ENCODE measurements at places on chromosomes 1 and 21. TPM values are rescaled to one million over a fixed set of nuclear protein-coding genes. Genes with fewer than 3 reads are reported as not detected.

- H3K4me3 ChIP-seq, result no peak overlapping the region
- H3K27ac ChIP-seq, result no peak overlapping the region
- no peaks in the 10 kb centered on the region for H3K4me1 ChIP-seq
- no peaks in the 10 kb centered on the region for H3K27me3 ChIP-seq
These were observed 62.1 kb downstream of the PLPPR4 start for GRCh38 chr1:99326215-99326949.

GRCh38 chr1:207430602-207431001 lies 23.5 kb upstream of the CR2 start:
- DNase-seq, result no peak
- peaks cover 21% of the 10 kb centered on the region for H3K27me3 ChIP-seq
- no peak overlapping the region for H3K4me3 ChIP-seq

DNA sequence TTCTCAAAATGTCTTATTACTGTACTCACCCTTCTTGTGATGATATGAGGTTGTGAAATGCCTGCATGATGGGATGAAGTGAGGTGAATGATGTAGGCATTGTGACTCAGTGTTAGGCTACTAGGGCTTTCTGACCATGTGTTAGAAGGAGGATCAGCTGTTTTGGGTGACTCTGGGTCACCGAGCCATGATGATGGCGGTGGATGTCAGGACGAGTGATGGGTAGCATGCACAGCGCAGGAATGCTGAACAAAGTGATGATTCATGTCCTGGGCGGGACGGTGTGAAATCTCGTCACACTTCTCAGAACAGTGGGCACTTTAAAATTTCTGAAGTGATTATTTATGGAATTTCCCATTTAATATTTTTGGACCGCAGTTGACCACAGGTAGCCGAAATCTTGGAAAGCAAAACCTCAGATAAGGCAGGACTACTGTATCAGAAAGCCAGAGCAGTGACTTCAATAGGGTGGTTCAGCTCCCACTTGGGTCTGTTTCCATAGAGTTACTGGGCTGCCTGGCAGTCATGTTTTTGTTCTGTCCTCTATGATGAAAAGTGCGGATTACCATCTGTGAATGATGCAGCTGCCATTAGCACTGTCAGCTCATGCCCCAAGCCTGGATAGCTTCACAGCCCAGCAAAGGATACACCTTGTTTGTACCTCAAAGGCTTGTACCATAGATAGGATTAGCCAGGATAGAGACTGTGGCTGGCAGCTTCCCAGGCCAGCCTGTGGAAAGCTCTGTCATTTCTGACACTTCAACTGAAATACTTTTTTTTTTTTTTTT lies 26.6 kb downstream of the IL6R start:
- peak; percentile 90 for DNase-seq
- peaks cover 57% of the 10 kb centered on the region for H3K36me3 ChIP-seq
- no peaks in the 10 kb centered on the region for H3K27me3 ChIP-seq
- peaks cover 42% of the 10 kb centered on the region for H3K4me1 ChIP-seq

GRCh38 chr1:58358346-58358745 lies 188.2 kb downstream of the OMA1 start:
- no peak overlapping the region for H3K4me3 ChIP-seq
- peak; percentile 21 for DNase-seq
- no peaks in the 10 kb centered on the region for H3K36me3 ChIP-seq
- no peak overlapping the region for H3K27ac ChIP-seq
- peaks cover 5% of the 10 kb centered on the region for H3K27me3 ChIP-seq

S100A7 gene
- total RNA-seq, result not detected

- peaks cover 6% of the 10 kb centered on the region for H3K36me3 ChIP-seq
- no peak overlapping the region for H3K27ac ChIP-seq
- no peak for DNase-seq
- no peaks in the 10 kb centered on the region for H3K27me3 ChIP-seq
These were observed 95.3 kb downstream of the COP1 start for GRCh38 chr1:176111835-176112234.

GRCh38 chr1:177106614-177107365 lies 57.7 kb downstream of the ASTN1 start:
- peaks cover 6% of the 10 kb centered on the region for H3K27me3 ChIP-seq
- no peaks in the 10 kb centered on the region for H3K4me1 ChIP-seq
- no peak for DNase-seq
- no peaks in the 10 kb centered on the region for H3K36me3 ChIP-seq

- H3K4me3 ChIP-seq, result no peak overlapping the region
- peak; percentile 60 for DNase-seq
- no peaks in the 10 kb centered on the region for H3K36me3 ChIP-seq
- H3K27me3 ChIP-seq, result no peaks in the 10 kb centered on the region
- peaks cover 14% of the 10 kb centered on the region for H3K4me1 ChIP-seq
These were observed 55.8 kb upstream of the SGIP1 start for GRCh38 chr1:66478116-66478515.

DNA sequence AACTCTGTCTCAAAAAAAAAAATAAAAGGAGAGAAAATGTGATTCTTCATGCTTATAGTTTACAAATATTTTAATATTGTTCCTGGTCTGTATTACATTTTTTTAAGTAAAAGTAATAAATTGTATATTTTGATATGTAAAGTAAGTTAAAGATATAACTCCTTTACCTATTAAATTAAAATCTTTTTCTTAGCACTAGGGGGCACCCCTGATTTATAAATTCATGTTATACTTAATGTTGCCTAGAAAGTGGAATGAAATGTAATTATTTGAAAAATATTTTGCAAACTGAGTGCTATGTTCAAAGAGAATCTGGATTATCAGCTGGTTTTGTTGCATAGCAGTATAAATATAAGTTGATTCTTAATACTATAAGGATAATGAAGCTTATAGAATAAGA lies 49.2 kb downstream of the RALGPS2 start:
- H3K27ac ChIP-seq, result no peak overlapping the region
- H3K4me1 ChIP-seq, result no peaks in the 10 kb centered on the region
- no peaks in the 10 kb centered on the region for H3K27me3 ChIP-seq
- peak; percentile 5 for DNase-seq
- H3K36me3 ChIP-seq, result peaks cover 7% of the 10 kb centered on the region

KRTAP12-2 gene
- total RNA-seq, result not detected

- no peaks in the 10 kb centered on the region for H3K4me1 ChIP-seq
- DNase-seq, result no peak
- H3K27me3 ChIP-seq, result no peaks in the 10 kb centered on the region
- H3K36me3 ChIP-seq, result peaks cover 33% of the 10 kb centered on the region
These were observed 10.0 kb downstream of the ZSCAN20 start for GRCh38 chr1:33482412-33482811.

SLC6A17 gene
- 2.1 TPM for total RNA-seq

DNA sequence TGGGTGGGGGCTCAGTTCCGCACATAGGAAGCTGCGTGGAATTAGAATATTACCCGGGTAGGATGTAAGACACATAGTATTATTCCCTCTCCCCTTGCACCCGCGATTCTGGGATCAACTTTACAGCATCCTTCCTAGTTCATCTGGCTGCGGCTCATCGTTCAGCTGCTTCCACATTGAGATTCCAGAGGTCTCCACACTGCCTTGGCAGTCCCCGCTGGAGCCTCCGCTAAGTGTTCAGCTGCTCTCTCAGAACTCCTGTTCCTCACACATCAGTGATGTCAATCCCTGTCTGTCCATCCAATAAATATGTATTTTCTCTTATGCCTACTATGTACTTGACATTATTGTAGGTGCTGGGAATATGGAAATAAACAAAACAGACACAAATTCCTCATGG lies 135.6 kb upstream of the SYT6 start:
- peaks cover 22% of the 10 kb centered on the region for H3K27me3 ChIP-seq
- no peak overlapping the region for H3K27ac ChIP-seq
- no peak for DNase-seq
- no peak overlapping the region for H3K4me3 ChIP-seq

GRCh38 chr1:36517011-36517771 lies 34.5 kb upstream of the CSF3R start:
- peaks cover 5% of the 10 kb centered on the region for H3K27me3 ChIP-seq
- H3K27ac ChIP-seq, result no peak overlapping the region
- no peak overlapping the region for H3K4me3 ChIP-seq

LEFTY2 gene
- total RNA-seq, result not detected

- H3K27ac ChIP-seq, result no peak overlapping the region
- H3K36me3 ChIP-seq, result no peaks in the 10 kb centered on the region
- H3K4me3 ChIP-seq, result no peak overlapping the region
- H3K27me3 ChIP-seq, result no peaks in the 10 kb centered on the region
- DNase-seq, result no peak
- no peaks in the 10 kb centered on the region for H3K4me1 ChIP-seq
These were observed 1577.0 kb downstream of the NCAM2 start for GRCh38 chr21:22575165-22575584.

- DNase-seq, result no peak
- peaks cover 6% of the 10 kb centered on the region for H3K4me1 ChIP-seq
- no peak overlapping the region for H3K4me3 ChIP-seq
- no peaks in the 10 kb centered on the region for H3K36me3 ChIP-seq
- no peaks in the 10 kb centered on the region for H3K27me3 ChIP-seq
These were observed 363.5 kb upstream of the DUSP10 start for GRCh38 chr1:222105393-222105737.

DNA sequence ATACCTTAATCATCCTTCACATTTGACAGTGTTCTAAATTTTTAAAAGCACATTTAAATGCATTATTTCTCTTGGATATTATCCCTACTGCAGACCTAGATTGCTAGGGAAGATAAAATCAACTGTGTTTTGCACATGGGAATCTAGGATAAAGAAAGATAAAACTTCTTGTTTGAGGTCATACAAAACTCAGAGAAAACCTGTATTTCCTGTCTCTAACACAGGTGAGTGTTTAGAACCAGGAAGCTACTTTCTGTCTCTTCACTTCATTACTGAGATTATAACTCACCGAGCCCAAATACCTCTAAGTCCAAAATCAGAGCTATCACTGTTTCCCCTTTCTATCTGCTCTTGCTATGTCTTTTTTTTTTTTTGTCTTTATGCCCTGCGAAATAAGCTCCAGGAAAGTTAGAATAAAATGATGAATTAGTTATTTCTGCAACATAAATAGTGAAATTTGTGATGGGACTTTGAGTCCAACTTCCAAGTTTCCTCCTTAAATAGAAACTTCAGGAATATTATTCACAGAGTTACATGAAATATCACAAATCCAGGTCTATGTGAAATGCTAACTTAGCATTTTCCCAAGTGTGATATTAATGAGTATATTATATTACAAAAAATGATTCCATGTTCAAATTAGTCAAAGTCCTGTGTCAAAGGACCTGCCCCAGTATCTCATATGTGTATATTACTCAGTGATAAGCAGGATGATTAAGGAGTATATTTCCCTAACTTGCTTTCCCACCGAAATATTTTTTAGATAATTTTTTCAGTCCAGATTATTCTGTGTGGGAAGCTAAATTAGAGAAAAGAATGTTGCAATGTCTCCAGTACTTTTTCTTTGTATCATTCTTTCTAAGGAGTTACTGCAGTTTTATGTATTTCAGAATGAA lies 226.4 kb downstream of the PLA2G4A start:
- H3K27ac ChIP-seq, result no peak overlapping the region
- no peak for DNase-seq
- H3K36me3 ChIP-seq, result no peaks in the 10 kb centered on the region
- H3K4me1 ChIP-seq, result no peaks in the 10 kb centered on the region
- H3K4me3 ChIP-seq, result no peak overlapping the region

GRCh38 chr1:212699625-212700222 lies at the start of gene BATF3:
Gene BATF3 (minus strand): TSS chr1:212699840. CDS start chr1:212699762, 78 bp downstream.
- peaks cover 24% of the 10 kb centered on the region for H3K27me3 ChIP-seq
- peaks cover 21% of the 10 kb centered on the region for H3K4me1 ChIP-seq
- H3K4me3 ChIP-seq, result peak within 1 kb of the TSS; percentile 43
- H3K27ac ChIP-seq, result no peak within 1 kb of the TSS
- no peak for DNase-seq
- H3K36me3 ChIP-seq, result no peaks in the 10 kb centered on the region

DNA sequence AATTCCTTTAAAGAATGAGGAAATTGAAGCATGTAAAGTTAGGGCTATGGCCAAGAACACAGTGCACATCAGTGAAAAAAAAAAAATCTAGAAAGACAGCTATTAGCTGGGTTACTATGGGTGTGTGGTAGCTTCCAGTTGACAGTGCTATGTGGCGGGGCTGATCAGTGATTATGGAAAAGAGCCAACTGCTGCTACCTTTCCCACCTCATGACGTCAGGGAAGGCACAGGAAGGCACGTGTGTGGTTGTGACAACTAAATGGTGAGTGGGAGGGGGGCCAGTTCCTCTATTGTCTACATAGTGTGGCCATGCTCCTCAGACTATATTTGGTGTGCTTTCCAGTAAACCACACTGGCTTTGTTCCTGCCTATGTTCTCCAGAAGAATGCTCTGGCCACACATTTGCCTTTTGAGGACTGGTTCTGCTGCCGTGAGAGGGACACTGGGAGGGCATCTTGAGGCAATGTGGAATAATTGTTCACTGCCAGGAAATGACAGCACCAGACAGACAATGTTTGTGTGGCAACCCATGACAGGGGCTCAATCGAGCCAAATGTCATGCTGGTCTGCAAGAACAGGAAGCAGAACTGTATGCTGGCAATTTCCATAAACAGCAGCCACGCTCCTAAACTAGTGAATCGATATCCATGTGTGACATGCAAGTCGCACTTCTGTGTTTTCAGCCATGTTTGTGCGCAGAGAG lies 3.0 kb upstream of the SDE2 start:
- H3K27ac ChIP-seq, result peak overlapping the region; percentile 85
- H3K4me1 ChIP-seq, result peaks cover 37% of the 10 kb centered on the region
- DNase-seq, result peak; percentile 71
- peaks cover 12% of the 10 kb centered on the region for H3K36me3 ChIP-seq
- H3K27me3 ChIP-seq, result no peaks in the 10 kb centered on the region
- H3K4me3 ChIP-seq, result peak overlapping the region; percentile 2

GRCh38 chr21:32322103-32322502 lies 23.4 kb downstream of the MRAP start:
- DNase-seq, result no peak
- H3K27ac ChIP-seq, result no peak overlapping the region

GRCh38 chr1:11888206-11888876 lies 29.6 kb upstream of the NPPB start:
- no peak overlapping the region for H3K4me3 ChIP-seq
- H3K27me3 ChIP-seq, result peaks cover 9% of the 10 kb centered on the region
- H3K27ac ChIP-seq, result no peak overlapping the region
- no peaks in the 10 kb centered on the region for H3K4me1 ChIP-seq

DNA sequence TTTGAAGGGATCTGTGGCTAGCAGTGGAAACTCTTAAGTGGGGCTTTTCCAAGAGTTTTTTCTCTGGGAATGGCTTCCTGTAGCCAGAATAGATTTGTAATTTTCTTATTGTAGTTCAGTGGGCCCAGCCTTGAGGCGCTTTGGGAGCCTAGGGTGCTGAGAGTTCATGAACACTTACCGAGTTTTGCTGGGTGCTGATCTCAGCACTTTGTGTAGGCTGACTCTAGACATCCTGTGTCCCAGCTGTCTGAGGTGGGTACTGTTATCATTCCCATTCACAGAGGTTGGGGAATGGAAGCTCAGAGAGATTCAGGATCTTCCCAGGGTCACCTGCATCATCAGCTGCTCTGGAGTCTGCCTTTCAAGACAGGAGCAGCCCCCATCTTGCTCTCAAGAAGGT lies 7.0 kb downstream of the PPFIA4 start:
- H3K27me3 ChIP-seq, result 0 out of 2 replicates have a peak, but pooled peaks cover 4% of the 10 kb centered on the region
- H3K4me3 ChIP-seq, result no peak overlapping the region
- H3K27ac ChIP-seq, result no peak overlapping the region
- DNase-seq, result peak; percentile 4

DNA sequence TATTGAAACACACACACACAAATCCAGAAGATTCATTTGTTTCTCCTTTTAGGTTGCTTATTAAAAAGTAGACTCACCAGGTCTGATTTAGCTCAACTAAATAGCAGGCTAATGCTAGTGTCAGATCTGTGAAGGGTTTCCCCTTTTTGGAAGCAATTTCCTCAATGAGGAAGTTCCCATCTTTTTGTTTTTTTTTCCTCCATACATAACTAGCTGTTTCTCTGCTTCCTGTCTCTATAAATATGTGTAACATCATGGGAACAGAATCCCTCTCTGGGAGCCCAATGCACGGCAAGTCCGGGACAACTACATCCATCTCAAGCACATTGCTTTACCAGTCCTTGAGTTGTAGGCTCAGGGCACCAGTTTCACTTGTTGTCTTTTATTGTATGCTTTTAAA lies 1421.1 kb downstream of the PLA2G4A start:
- H3K36me3 ChIP-seq, result no peaks in the 10 kb centered on the region
- no peak for DNase-seq
- no peaks in the 10 kb centered on the region for H3K27me3 ChIP-seq
- no peak overlapping the region for H3K27ac ChIP-seq
- no peaks in the 10 kb centered on the region for H3K4me1 ChIP-seq
